Activated CD8-positive, alpha-beta memory T cell treated with anti-CD3 and anti-CD28 coated beads for 48 hours (primary cell): ENCODE measurements at places on chromosomes 7 and 10.
A peak's percentile ranks its signal among the peaks of the same experiment; 100 is the strongest.

GRCh38 chr7:70016044-70016770 is 417.9 kb downstream of the AUTS2 start:
- DNase-seq, result no peak

- no peak for DNase-seq
Observed at GRCh38 chr10:34538281-34538829, 276.7 kb downstream of the PARD3 start.

- no peak for DNase-seq
Observed at GRCh38 chr10:125029584-125030242, 87.8 kb downstream of the ZRANB1 start.

DNA sequence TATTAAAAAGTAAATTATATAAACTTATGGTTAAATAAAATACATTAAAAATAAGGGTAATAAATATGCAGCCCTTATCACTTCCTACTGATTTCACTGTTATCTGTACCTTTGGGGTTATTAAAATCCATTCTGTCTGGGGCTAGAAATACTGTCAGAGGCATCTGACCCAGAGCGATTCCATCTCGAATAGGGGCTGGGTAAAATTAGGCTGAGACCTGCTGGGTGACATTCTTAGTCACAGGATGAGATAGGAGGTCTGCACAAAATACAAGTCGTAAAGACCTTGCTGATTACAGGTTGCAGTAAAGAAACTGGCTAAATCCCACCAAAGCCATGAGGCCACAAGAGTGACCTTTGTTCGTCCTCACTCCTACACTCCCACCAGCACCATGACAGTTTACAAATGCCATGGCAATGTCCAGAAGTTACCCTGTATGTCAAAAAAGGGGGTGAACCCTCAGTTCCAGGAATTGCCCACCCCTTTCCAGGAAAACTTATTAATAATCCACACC is 77.6 kb downstream of the COBL start:
- no peak for DNase-seq

DNA sequence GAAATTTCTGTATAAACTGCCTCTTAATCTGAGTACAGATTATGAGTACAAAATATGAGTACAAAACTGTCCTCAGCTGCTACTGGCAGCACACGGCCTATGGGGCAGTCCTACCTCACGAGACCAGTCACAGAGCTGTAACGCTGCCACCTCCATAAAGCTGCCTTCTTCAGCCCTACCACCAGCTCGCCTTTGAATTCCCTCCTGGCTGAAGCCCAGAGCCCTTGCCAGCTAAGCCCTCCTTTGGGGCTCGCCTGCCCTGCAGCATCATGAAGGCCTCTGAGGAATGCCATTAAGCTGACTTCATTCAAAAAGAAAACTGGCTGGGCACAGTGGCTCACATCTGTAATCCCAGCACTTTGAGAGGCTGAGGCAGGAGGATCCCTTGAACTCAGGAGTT is 180.0 kb upstream of the SH2B2 start:
- no peak for DNase-seq

GRCh38 chr10:121928528-121928884 is 675 bp upstream of the ATE1 start:
- DNase-seq, result no peak

GRCh38 chr7:137266764-137267163 is 76.8 kb downstream of the PTN start:
- DNase-seq, result no peak

DNA sequence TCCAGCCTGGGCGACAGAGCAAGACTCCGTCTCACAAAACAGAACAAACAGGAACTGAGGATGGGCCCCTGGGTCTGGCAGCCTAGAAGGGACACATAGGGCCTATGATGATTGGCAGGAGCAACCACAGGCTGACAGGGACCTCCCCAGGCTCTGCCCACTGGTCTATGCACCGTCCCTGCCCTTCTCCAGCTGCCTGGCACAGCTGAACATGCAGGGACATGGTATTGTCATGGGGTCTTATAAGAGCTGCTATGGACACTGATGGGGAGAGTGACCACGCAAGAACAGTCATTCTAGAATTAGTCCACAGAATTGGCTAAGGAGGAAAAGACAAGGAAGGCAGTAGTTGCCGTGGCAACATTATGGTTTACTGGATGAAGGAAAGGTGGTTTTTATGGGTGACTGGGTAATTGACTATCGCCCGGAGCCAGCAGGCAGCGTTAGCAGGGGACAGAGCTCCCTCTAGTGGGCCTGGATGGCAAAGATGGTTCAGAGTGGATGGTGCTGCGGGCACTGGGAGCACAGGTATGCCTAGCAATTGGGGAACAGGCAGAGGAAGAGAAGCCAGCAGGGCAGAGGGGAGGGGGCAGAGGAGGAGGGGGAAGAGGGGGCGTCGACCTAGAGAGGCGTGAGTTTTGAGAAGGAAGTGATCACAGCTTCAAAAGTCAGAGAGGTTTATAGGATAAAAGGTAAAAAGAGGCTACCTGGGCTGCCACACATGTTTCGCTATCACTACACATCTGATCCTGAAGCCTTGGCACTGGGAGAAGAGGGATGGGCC is 7.8 kb upstream of the TRIM56 start:
- peak; percentile 61 for DNase-seq
